ENCODE measurements at places on chromosomes 12 and 14.

DNA sequence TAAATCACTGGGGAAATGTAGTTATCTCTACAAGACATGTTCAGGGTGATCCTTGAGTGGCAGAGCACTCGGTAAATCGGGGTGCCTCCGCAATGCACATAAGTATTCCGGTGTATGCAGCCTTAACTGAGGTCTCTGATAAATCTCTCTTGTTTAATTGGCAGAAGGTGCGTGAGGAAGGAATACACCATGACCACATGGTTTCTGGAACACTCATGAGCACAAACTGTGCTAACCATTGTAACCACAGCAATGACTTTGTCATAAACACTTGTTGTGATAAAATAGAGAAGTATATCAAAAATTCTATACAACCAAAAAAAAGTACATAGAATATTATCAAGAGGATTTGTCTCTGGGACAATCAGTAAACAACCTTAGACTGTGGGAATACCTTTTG lies 146.8 kb upstream of the DIO2 start:
- DNase-seq: no peak

DNA sequence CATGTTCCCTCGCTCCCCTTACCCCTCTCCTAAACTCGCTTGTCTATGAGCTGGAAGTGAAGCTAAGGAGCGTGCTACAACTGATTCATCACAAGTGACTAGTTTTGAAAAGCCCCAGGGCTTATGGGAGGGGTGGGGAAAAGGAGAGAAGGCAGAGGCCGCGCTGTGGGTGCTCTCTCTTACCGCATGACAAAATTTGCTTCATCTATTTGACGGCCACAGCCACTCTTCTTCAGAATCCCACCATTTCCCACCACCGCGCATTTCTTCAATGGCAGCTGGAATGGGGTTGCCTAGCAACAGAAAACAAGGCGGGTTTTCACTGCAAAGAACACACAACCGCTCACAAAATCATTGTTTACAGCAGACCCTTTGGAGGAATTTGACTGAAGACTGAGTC lies 79.4 kb downstream of the ST8SIA1 start:
- no peak for DNase-seq

DNA sequence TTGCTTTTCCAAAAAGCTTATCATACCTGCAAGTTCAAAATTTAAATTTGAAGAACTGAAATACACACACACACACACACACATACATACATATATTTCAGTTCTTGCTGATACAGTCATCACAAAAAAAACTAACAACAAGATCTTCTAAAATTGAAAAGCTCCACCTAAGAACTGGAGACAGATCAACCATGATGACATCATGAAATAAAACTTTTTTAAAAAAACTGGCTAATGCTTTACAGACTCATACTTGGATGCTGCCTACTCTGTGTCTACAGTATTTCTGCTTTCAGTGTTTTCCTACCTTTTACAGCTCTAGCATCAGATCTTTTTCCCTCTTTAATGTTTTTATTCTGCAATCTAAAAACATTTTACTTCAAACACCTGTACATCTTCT lies 261.4 kb downstream of the DIO2 start:
- DNase-seq: no peak

- DNase-seq: no peak
Observed at GRCh38 chr14:50388256-50388931, 8.3 kb downstream of the CDKL1 start.

- no peak for DNase-seq
Observed at GRCh38 chr12:43282106-43282505, 269.9 kb downstream of the ADAMTS20 start.

All from stimulated activated CD4-positive, alpha-beta T cell treated with anti-CD3 and anti-CD28 coated beads, Interleukin-4, amount 100 ng/mL, for 24 hours (primary cell).